ENCODE measurements at places on chromosomes 4 and X. TPM values are rescaled to one million over a fixed set of nuclear protein-coding genes. Genes with fewer than 3 reads are reported as not detected.
A peak's percentile ranks its signal among the peaks of the same experiment; 100 is the strongest.

Gene PNPLA4
- 7.6 TPM for total RNA-seq

GRCh38 chrX:119381349-119381944 lies 17.7 kb upstream of the SLC25A43 start:
- DNase-seq, result no peak

Gene CLCN4
- total RNA-seq, result not detected

GRCh38 chr4:44487341-44487740 lies 38.7 kb upstream of the KCTD8 start:
- no peak for DNase-seq

Gene FAM193A
- 29.5 TPM for total RNA-seq

- no peak for DNase-seq
Observed at GRCh38 chr4:129208481-129208880, 112.5 kb downstream of the C4orf33 start.

- DNase-seq, result no peak
Observed at GRCh38 chr4:124390861-124391260, 321.7 kb downstream of the ANKRD50 start.

Gene TRIML1
- not detected for total RNA-seq

- DNase-seq, result no peak
Observed at GRCh38 chr4:127888559-127888958, 7.9 kb downstream of the PLK4 start.

DNA sequence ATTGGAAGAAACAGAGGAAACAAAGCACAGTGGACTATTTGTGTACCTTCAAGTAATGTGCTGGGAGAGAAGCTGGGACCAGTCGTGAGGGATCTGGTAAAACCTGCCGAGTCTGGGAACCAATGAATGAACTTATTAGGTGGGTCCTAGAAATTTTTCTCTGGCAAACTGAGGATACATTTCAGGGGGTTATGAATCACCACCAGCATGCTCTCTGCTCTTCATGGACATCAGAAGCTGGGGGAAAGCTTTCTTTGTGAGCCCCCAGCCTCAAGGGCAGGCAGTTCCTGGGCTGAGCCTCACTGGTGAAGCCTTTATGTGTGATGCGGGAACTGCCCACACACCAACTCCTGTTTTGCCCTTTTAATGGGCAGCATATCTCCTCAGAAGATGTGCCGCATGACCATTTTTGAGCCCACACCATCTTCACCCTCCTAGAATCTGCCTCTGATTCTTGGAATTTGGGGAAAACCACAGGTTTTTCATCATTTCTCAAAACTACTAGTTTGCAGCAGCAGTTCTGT lies 95.4 kb upstream of the ENPP6 start:
- DNase-seq, result peak; percentile 60

Gene CYSLTR1
- 17.2 TPM for total RNA-seq

GRCh38 chr4:10584042-10584441 lies 100.5 kb downstream of the CLNK start:
- peak; percentile 63 for DNase-seq

GRCh38 chrX:28589046-28589445 lies 1.8 kb downstream of the IL1RAPL1 start:
- no peak for DNase-seq

DNA sequence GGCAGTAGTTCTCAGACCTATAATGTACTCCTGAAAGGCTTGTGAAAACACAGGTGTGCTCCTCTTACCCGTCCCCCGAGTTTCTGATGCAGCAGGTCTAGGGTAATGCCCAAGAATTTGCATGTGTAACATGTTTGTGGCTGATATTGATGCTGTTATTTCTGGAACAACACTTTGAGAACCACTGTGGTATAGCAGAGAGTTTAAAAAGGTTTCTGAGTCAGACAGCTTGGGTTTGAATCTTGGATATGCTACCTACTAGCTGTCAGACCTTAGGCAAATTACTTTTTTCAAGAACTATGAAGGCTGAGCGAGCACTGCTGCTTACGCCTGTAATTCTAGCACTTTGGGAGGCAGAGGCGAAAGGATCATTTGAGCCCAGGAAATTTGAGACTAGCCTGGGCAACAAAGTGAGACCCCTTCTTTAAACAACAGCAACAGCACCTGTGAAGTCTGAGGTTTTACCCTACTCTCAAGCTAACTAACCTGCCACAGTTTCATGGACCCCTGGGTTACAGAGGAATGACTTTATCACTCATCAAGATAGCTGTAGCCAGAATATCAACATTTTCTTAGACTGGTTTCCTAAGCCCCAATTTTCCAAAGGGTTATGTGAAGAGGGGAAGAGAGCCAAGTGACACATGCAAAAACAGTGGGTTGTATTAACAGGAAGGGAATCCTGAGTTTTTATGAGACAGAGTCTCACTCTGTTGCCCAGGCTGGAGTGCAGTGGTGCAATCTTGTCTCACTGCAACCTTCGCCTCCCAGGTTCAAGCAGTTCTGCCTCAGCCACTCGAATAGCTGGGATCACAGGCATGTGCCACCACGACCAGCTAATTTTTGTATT lies 5.1 kb downstream of the AFF1 start:
- DNase-seq, result peak; percentile 73

DNA sequence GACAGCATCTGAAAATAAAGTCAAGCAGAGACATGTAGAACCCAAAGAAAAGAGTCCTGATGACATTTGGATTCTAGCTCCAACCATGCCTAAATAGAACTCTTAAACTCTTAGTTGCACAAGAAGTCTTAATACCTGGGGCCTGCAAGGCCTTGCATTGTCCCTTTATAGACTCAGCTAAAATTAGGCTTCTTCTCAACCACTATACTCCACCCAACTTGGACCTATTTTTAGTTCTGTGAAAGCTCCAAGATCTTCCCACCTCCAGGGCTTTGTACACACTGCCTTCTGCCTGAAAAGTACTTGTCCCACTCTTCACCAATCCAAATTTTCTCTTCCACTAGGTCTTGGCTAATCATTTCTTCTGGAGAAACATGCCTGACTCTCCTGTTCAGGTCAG lies 36.5 kb downstream of the PLK4 start:
- DNase-seq, result no peak

Gene MGAT4D
- total RNA-seq, result not detected

Gene CDKL5
- 0.23 TPM for total RNA-seq

DNA sequence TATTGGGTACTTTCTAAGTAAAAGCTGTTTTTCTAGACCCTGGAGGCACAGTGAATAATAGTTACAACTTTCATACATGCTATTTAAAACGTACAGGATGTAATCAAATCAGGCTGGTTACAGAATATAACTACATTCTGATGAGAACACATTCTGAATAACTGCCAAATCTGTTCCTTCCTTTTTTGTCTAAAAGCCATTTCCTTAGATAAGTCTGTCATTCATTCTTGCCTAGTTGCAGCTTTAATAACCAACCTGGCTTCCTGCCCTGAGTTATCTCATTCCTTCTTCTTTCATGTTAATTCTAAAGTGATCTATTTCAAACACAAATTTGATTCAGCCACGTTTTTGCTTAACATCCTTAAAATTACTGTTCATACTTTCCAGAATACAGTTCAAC lies 189.7 kb upstream of the ITM2A start:
- no peak for DNase-seq

- no peak for DNase-seq
Observed at GRCh38 chr4:159013692-159014091, 89.2 kb upstream of the RAPGEF2 start.

Gene TGIF2LX
- total RNA-seq, result not detected

GRCh38 chr4:94277534-94277933 lies 65.1 kb downstream of the HPGDS start:
- no peak for DNase-seq
